ENCODE measurements at places on chromosomes 13 and 19.
A peak's percentile ranks its signal among the peaks of the same experiment; 100 is the strongest.

DNA sequence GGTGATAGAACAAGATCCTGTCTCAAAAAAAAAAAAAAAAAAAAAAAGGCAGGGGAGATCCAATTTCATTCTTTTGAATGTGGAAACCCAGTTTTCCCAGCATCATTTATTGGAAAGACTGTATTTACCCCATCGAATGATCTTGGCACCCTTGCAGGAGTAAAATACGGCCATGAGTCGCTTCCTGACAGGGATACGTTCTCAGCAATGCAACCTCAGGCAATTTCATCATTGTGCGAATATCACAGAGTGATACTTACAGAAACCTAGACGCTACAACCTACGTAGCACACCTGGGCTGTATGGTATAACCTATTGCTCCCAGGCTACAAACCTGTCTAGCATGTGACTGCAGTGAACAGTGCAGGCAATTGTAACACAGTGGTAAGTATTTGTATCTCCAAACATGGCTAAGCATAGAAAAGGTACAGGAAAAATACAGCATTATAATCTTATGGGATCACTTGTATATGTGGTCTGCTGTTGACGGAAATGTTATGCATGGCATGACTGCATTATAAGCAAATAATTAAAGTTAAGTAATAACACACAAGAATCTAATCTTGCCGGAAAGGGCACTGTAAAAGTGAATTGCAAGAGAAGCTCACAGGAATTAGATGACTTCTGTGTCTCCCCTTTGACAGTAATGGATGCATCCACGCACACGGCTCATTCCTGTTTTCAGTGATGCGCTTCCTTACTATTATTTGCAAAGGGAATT, 24.1 kb downstream of the RFX2 start:
- DNase-seq: no peak

DNA sequence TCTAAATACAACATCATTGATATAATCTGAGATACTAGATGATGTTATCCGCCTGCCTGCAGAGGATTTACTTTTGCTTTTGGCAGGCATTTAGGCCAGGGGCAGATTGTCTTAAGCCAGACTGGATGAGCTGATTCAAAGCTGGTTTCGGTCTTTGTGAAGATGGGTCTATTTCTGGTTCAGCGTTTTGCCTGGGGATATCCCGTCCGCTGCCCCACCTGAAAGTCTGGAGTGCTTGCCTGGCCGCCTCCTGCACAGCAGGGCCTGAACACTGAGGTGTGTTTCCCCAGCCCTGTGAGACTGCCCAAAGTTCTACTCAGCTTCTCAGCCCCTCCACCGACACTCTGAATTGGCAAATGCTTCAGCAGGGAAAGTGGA, 149.7 kb downstream of the KATNAL1 start:
- DNase-seq: no peak

DNA sequence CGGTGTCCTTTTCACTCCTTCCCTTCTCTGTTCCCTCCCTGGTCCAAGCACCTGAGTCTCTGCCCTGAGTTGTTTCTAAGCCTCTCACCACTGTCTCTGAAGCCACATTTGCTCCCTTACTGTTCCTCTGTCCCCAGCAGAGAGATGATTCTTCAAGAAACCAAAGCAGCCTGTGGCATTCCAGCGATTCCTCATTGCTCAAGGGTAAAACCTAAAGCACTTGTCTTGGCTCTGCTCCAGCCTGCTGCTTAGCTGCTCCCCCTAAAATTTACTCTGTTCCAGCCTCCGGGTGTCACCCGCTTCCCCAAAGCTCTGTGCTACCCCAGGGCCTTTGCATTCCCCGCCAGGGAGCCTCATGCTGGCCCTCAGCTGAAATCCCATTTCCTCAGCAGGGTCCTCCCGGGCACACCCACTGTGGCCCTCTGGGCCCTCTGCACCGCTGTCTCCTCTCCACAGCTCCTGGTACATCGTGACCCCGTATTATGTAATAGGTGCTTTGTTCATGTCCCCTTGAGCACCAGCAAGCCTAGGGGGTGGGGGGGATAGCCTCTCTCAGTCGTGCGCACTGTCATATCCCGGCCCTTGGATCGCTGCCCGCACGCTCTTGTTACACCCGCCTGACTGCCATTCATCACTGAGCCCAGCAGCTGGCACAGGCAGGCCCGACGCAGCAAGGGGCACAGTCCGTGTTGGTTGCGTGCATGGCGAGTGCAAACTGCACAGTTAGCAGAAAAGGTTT, 15.8 kb downstream of the TECR start:
- no peak for DNase-seq

DNA sequence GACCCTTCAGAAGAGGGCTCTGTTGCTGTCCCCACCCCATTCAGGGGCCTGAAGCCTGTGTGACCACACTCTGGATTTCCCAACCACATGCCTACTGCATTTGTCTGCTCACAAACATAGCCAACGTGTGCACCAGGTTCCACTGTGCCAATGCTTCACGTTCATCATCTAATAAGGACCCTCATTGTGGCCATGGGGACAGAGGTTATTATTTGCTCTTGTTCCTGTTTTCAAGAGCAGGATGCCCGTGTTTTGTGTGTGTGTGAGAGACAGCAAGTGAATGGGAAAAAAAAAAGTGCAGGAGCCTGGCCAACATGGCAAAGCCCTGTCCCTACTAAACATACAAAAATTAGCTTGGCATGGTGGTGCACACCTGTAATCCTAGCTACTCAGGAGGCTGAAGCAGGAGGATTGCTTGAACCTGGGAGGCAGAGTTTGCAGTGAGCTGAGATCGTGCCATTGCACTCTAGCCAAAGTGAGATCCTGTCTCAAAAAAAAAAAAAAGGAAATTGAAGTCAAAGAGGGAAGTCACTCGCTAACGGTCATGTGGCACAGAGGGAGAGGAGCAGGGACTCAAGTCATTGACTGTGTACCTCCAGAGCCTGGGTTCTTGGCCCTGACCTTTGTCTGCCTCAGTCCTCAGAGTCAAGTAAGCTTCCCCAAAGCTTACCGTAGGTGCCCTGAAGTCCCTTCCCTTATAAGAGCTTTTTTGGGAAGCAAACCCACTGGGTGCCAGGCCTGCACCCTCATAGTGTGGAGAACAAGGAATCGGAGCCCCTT, 6.9 kb downstream of the B3GNT8 start:
- DNase-seq: no peak

- DNase-seq: no peak
Observed at GRCh38 chr13:51825165-51825592, 19.8 kb downstream of the TMEM272 start.

- DNase-seq: no peak
Observed at GRCh38 chr13:110546926-110547325, 14.6 kb downstream of the RAB20 start.

DNA sequence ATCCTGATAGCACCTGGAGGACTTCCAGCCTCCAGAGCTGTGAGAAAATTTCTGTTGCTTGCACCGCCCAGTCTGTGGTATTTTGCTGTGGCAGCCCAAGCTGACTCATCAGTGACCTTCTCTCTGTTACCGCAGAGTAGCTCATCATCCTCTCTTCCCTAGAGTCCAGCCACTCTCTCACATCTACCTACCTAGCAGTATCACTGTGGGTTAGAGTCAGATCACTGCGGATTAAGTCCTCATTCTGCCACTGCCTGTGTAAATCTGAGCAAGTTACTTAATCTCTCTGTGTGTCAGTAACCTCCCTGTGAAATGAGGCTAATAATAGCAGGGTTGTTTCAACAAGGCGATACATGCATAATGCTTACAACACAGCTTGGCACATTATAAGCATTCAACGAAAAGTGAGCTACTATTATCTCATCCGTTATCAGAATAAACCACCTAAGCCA, 40.3 kb upstream of the USPL1 start:
- peak; percentile 36 for DNase-seq

DNA sequence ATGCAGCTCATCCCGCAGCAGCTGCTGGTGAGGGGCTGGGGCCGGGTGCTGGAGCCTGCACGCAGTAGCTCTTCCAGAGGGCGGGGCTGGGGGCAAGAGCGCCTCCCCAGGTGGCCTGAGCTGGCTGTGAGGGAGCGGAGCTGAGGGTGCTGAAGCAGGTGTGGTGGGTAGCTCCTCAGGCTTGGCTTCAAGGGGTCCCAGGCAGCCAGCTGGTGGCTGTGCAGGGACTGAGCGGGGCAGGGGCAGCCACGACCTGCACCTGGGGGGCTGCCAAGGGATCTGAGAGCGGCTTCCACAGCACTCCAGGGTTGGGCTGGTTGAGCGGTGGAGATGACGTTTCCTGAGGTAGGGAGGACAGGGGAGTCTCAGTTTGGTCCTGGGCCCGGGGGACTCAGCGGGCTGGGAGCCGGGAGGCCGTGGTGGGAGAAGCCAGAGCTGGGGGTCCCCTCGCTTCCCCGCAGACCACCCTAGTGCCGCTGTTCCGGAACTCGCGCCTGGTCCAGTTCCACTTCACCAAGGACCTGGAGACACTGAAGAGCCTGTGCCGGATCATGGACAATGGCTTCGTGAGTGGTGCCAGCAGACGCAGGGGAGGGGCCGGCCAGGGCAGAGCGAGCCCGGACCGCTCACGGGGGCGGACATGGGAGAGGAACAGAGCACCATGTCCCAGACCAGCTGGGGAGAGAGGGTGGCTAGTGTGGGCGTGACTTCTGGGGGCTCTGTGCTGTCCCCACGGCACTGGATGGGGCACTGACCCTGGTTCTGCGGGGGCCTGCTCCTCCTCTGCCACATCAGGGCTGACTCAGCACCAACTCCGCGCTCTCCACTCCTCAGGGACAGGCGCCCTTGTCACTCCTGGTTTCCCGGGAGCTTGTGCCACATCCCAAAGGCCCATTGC, 7.4 kb downstream of the PTOV1 start:
- no peak for DNase-seq

DNA sequence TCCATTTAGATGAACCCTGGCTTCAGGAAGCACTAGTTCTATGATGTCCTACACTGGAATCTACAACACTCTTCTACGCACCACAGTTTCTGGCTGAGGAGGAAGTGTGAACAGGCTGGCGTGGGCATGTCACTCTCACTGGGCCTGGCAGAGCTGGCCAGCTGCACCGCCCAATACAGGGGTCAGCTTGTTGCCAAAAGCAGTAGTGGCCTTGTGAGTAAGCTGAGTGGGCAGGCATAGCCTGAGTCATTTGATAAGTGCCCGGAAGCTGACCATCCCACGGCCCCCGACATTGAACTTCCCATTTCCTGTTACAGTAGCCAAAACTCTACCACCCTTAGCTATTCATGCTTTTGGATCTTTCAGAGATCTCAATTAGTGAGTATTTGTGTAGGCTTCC, 240.9 kb upstream of the SERP2 start:
- no peak for DNase-seq

DNA sequence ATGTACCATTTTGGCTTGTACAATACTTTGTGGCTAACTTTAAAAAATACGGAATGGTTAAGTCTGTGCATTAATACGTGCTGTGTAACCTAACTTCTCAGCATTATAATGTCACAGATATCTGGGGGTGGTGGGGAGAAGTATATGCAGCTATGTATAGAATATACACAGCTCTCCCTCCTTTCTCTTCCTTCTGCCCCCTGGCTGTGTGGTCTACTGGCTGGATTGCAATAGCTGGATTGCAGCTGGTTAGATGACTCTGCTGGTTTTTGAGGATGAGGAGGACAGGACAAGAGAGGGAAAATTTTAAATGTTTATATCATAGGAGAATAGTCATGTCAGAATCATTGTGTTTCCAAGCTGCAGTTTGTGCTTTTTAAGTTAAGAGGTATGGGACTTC, 9.7 kb downstream of the RNASEH2B start:
- DNase-seq: no peak

- no peak for DNase-seq
Observed at GRCh38 chr19:45005787-45006186, 4.5 kb downstream of the RELB start.

DNA sequence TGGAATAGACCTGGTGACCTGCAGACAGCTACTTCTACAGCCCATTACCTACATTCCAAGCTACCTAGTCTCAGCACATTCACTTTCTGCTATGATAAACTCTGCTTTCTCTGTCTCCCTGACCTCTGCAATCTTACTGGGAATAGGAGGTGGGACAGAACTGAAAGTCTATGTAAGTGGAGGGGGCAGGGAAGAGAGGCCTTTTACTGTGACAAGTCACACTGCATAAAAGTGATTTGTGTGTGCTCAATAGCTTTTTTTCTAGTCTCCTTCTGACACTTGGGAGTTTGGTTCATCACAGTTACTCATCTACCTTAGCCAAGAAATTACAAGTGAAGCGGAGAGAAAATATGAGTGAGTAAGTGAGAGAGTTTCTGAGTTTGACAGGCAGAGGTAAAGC, 322.4 kb downstream of the OLFM4 start:
- DNase-seq: peak; percentile 19

DNA sequence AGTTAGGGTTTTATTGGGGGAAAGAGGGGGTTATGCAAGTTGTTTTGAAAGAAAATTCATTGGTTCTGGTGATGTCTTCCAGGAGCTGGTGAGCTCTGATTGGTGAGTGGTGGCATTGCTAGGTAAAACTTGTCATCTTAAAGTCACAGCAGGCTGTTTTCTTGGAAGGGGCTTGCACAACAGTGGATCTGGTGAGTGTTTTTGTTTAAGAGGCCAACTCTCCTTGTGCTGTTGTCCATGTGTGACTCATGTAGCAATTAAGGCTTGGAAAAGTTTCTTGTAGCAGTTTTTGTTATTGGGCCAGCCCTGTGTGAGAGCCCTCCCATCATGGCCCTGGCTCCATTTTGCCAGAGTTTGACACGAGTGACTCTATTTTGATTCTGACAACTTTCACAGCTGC, 109.4 kb downstream of the RFC3 start:
- no peak for DNase-seq

DNA sequence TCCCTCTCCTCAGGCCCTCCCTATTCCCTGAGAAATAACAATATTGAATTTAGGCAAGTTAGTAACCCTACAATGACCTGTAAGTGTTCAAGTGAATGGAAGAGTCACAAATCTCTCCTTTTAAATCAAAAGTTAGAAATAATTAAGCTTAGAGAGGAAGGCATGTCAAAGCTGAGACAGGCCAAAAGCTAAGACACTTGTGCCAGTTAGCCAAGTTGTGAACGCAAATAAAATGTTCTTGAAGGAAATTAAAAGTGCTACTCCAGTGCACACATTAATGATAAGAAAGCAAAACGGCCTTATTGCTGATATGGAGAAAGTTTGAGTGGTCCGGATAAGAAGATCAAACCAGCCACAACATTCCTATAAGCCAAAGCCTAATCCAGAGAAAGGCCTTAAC, 120.9 kb downstream of the RBM26 start:
- no peak for DNase-seq

DNA sequence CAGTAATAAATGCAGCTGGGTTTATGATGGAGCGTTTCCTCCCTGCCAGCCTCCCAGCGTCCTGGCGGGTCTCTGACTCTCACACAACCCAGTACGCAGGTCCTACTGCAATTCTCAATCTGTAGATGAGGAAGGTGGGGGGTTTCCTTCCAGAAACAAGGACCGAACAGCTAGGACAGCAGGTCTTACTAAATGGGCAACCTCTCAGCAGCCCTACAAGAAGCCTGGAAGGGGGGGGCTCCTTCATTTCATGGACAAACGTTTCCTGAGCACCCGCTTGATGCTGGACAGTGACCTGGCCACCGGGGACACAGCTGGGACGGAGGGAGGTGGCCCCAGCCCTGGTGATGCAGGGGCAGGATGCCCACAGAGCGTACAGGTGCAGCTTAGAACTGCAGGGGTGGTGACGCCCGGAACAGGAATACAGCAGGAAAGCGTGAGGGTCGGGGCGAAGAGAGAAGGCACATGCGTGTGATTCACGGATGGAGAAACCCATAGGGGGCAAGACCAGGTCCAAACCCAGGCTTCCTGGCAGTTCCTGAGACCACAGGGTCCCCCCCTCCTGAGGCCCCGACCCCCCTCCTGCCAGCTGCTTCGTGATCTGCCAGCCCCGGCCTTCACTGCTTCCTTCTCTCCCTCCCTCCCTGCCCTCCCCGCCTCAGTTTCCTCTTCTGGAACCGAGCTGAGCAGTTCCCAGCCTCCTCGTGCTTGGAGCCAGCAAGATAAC, 732 bp upstream of the C2CD4C start:
- peak; percentile 32 for DNase-seq

GRCh38 chr19:35142606-35143230, 337 bp upstream of the FXYD7 start:
- DNase-seq: peak; percentile 75
